Spleen (tissue), 13 donors: ENCODE measurements at places on chromosomes 2 and 18.

GRCh38 chr2:219744600-219744999 is 117.2 kb downstream of the SLC4A3 start:
- no peak for DNase-seq

DNA sequence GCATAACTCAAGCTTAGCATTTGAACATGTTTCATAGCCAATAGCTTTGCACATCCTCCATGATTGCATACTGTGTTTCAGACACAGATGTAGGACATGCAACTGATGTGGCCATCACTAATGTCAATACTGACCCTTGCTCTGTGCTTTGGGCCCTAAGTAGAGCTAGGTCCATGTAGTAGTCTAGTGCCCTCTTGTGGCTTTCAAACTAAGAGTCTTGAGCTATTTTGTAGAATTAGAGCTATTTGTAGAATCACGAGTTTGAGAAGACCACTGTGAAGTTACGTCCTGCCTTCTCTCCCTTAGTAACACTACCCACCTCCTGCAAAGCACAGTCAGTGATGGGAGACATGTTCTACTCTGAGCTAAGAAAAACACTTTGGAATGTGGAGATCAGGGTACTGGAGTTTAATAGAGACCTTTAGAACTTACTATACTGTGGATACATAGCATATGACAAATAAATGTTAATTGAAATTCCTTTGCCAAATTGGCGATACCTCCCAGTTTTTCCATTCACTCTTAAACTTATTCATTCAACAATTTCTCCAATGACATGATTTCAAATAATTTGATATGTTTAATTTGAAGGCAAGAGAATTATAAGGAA is 306.5 kb upstream of the TNP1 start:
- DNase-seq, result no peak

DNA sequence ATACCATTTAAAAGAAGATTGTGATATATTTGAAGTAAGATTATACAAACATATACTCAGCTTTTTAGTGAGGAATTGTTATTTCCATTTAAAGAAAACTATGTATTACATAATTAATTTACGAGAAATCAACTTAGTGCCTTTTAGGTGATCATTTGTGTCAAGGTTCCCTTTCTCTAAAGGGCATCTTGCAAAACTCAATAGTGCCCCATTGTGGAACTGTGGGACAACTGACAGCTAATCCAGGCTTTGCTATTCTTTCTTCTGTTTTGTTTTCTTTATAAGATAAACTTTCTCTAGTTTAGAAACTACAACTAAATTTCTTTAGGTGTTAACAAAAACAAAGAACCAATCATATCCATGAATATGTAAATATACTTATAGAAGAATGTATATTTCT is 24.3 kb upstream of the VIT start:
- DNase-seq, result no peak

- DNase-seq, result no peak
These were observed 716.7 kb downstream of the DCDC2C start for GRCh38 chr2:4420032-4420431.

GRCh38 chr2:7517088-7517487 is 599.9 kb downstream of the RNF144A start:
- no peak for DNase-seq

DNA sequence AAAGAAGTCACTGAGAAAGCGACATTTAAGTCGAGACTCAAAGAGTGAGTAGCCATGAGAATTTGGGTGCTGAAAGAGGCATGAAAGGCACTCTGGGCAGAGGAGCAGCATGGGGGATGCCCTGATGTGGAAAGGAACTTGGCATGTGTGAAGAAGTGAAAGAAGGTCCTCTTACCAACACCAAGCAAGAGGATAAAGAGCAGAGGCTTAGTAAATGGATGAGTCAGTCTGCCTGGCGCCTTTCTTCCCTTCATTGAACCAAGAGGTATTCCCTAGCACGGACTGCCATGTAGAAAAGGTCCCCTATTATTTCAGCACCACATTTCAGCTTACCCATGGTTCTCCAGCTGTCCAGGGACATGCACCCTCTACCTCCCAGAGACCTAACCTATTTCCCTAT is 221.1 kb upstream of the NRP2 start:
- DNase-seq, result no peak

GRCh38 chr2:170052151-170052550 is 125.8 kb upstream of the MYO3B start:
- DNase-seq, result no peak

GRCh38 chr2:61379521-61379920 is 91.4 kb downstream of the USP34 start:
- no peak for DNase-seq

DNA sequence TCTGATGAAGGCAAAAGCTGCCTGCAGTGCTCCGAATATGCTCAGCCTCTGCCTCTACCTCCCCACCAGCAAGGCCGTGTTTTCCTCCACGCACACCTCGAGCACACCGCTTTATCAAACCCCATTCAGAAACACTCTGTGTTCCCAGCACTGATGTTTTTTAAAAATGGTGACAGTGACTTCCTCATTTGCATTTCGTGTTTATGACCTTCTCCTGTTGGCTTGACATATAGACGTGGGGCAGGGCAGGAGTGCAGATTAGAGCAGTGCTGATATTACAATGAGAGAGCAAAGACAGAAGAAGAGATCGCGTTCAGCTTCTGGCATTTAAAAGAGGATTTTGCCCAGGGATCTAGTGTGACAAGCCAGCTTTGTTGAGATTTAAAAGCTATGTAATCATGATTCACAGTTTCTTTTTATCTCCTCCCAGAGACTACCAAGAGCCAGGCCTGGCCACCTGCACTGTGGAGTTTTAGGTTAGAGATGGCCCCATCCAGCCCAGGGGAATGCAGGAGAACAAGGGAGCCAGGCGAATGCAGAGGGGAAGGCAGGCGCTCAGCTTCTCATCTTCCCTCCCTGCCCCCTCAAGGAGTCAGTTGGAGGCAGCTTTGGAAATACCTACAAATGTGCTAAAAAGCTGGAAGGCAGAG is 61.5 kb upstream of the NEDD4L start:
- DNase-seq, result no peak

DNA sequence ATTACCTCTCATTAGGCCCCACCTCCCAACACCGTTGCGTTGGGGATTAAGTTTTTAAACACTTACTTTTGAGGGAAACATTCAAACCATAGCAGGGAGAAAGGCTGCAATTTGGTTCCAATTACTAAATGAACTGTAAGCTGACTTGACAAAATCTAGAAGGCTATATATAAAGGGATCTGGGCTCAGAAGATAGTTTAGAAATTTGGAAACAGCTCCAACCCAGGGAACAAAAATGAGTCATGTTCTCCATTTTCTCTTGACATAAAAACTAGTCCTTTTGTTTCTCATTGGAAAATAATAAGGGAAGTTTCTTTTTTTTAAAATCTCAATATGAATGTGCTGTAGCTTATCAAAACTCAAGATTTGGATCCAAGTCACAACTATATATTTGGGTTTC is 17.5 kb downstream of the MOGAT1 start:
- no peak for DNase-seq

DNA sequence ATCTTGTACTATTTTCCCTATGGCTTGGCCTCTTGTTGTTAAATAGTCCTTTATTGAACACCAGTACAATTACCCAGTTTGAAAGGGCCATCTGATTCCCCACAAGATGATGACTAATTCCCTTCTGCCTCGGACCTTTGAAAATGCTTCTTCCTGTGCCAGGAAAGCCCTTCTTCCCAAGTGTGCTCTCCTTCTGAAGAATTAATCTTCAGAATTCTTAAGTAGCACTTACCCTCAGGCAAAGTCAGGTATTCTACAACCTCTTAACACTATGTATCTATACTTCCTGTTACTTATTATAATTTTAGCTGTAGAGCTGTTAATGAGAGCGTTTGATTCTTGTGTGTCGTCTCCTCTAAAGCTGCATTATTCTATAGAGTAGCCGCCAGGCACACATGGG is 28.6 kb upstream of the MEX3C start:
- DNase-seq, result no peak

DNA sequence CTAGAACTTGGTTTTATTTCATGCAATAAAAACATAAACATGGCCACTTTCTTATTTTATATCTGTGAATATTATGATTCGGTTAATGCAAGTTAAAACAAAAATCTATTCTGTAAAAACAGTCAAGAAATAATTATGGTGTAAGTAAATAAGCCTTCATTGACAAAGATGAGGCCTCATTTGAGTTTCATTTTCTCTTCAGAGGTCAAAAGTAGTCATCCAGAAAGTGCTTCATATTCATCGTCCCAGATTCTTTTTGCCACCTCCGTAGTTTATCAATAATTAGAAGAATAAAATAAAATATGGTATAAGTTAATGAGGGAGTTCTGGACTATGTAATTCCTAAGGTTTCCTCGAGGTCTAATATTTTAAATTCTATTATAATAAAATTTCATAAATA is 19.4 kb upstream of the HNRNPA3 start:
- DNase-seq, result no peak

- peak; percentile 83 for DNase-seq
These were observed 111.0 kb downstream of the B3GNT2 start for GRCh38 chr2:62306751-62307468.

DNA sequence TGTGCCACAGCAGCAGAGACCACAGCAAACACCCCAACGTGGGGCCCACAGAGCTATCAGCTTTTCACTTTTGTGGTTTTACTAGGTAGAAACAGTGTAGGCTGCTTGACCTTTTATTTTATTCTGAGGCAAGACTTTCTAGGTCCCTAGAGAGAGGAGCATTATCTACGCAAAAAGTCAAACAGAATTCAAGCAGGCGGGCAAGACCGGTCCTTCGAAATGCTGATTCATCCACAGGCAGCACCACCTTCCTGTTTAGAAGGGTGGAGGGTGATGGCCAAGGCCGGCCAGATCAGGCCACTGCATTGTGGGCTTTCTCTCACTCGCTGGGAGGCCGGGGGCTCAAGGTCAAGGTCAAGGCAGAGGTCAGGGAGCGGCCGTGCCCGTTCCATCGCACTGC is 573.0 kb downstream of the GALR1 start:
- peak; percentile 74 for DNase-seq

DNA sequence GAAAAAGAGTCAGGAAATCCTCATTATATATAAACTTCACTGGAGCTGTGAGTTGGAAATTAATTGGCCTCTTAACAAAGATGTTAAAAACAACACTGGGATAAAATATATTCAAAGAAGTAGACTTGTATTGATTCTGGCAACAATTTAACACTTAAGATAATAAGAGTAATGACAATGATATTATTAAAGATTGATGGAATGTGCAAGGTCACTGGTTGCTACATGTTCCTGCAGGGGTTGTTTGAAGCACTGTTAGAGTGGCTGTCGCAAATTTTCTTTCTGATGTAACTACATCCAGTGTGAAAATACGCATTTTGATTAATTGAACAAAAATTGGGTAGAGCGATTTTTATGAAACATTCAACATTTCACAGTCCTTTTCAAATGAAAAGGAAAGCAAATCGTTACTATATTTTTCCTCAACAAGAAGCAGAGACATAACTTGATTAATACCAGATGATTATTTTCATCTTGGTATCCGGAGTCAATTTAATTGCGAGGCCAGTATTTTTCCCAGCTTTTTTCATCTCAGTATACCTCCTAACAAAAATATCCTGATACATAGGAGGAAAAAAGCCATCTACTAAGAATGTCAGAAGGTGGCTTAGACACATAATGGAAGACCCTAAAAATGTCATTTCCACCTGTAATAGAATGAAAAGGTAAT is 6.1 kb downstream of the PTGR3 start:
- no peak for DNase-seq

GRCh38 chr2:71802556-71802955 is 345.1 kb downstream of the CYP26B1 start:
- peak; percentile 14 for DNase-seq

DNA sequence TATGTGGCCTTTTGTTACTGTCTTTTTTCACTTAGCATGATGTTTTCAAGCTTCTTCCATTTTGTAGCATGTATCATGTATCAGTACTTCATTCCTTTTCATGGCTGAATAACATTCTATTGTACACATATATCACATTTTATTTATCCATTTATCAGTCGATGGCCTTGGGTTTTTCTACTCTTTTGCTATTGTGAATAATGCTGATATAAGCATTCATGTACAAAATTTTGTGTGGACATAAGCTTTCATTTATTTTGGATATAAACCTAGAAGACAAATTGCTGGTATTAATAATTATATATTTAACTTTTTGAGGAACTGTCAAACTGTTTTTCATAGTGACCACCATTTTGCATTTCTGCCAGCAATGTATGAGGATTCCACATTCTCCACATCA is 201.1 kb downstream of the ACTR3 start:
- no peak for DNase-seq
